Activated CD4-positive, alpha-beta memory T cell treated with anti-CD3 and anti-CD28 coated beads for 36 hours (primary cell): ENCODE measurements at places on chromosomes 12 and 14.

- H3K4me1 ChIP-seq: no peaks in the 10 kb centered on the region
- DNase-seq: no peak
- no peaks in the 10 kb centered on the region for H3K27me3 ChIP-seq
These were observed 177.0 kb downstream of the ALX1 start for GRCh38 chr12:85457016-85457415.

DNA sequence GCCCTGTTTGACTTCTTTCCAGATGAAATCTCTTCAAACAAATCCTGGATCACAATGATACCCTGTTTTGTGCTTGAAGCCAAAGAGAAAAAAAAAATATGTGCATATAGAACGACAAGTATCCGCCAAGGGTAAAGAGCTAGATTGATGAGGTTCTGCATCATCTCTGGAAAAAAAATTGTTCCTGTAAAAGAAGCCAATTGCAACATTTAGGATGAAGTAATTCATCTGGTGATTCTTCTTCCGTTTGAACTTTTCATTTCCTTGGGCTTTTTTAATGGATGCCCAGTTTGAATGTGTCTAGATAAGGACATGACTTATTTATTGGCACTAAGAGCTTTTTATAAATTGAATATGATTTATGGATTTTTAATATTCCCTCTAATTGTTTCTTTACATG lies 38.1 kb upstream of the NPAS3 start:
- no peaks in the 10 kb centered on the region for H3K27me3 ChIP-seq
- H3K4me1 ChIP-seq: peaks cover 6% of the 10 kb centered on the region
- no peak for DNase-seq
- H3K36me3 ChIP-seq: no peaks in the 10 kb centered on the region
- H3K27ac ChIP-seq: peak overlapping the region; percentile 23
- no peak overlapping the region for H3K4me3 ChIP-seq

GRCh38 chr12:29103539-29103974 lies 45.5 kb upstream of the FAR2 start:
- H3K4me1 ChIP-seq: peaks cover 32% of the 10 kb centered on the region
- H3K36me3 ChIP-seq: peaks cover 6% of the 10 kb centered on the region
- H3K4me3 ChIP-seq: peak overlapping the region; percentile 4
- H3K27ac ChIP-seq: peak overlapping the region; percentile 56
- peak; percentile 64 for DNase-seq

- DNase-seq: no peak
- H3K36me3 ChIP-seq: peaks cover 47% of the 10 kb centered on the region
- H3K27ac ChIP-seq: no peak overlapping the region
- peaks cover 78% of the 10 kb centered on the region for H3K4me1 ChIP-seq
These were observed 87.9 kb downstream of the LGMN start for GRCh38 chr14:92660571-92660970.

- no peaks in the 10 kb centered on the region for H3K27me3 ChIP-seq
- H3K4me1 ChIP-seq: no peaks in the 10 kb centered on the region
- H3K27ac ChIP-seq: no peak overlapping the region
- no peaks in the 10 kb centered on the region for H3K36me3 ChIP-seq
- H3K4me3 ChIP-seq: no peak overlapping the region
These were observed 86.3 kb upstream of the TMTC2 start for GRCh38 chr12:82600379-82600778.

GRCh38 chr14:75167325-75167724 lies 9.1 kb downstream of the TMED10 start:
- peaks cover 60% of the 10 kb centered on the region for H3K4me1 ChIP-seq
- H3K27me3 ChIP-seq: no peaks in the 10 kb centered on the region
- no peak overlapping the region for H3K27ac ChIP-seq

DNA sequence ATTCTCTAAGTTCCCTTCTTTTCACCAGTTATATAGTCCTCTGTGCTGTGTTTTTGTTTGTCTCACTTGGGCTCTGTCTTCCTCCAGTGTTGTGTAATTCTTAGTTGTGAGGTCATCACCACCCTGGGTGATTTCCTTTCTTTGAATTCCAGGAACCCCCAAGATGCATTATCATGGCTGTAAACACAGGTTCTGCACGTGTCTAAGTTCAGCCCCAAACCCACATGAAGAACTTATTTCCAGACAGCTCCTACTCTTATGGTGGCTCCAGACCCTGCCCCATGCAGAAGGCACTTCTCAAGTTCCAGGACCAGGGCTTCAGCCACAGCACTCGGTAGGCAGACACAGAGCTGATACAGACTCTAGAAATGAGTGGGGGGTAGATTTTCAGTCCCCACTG lies 560.5 kb downstream of the BCL11B start:
- DNase-seq: peak; percentile 11
- no peak overlapping the region for H3K27ac ChIP-seq
- H3K36me3 ChIP-seq: no peaks in the 10 kb centered on the region
- H3K4me1 ChIP-seq: peaks cover 18% of the 10 kb centered on the region
- H3K4me3 ChIP-seq: no peak overlapping the region

DNA sequence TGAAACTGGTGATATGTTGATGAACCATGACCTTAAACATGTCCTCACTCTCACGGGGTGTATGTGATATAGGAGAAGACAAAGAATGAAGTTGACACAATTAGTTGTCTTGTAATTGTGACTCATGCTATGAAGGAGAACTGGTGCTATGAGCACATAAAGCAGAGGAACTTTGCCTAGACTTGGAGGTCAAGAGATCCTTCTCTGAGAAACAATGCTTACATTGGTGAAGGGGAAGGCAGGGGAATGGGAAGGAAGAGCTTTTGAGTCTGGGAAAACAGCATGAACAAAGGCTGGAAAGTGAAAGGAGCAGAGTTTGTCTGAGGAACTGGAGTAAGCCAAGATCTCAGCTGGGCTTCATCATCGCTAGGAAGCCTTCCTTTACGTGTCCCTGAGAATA lies 83.2 kb downstream of the MYRFL start:
- H3K4me1 ChIP-seq: no peaks in the 10 kb centered on the region
- H3K4me3 ChIP-seq: no peak overlapping the region
- no peak for DNase-seq
- H3K27me3 ChIP-seq: peaks cover 5% of the 10 kb centered on the region

DNA sequence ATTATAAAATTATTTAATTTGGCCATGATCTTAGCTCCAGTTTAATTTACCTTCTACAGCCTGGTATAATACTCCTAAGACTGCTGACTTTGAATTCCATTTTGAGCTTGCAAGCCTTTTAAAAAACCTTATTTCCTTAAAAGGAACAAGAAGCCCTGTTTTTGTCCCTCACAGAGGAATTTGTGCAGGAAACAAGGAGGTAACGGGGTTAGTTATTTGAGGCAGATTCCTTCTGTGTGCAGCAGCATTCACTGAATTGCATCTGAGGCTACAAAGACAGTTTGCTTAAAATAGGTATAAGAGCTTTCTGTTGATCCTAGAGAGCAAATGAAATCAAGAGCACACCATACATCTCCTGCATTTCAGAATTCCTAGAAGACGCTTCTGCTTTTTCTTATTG lies 403.3 kb upstream of the PRICKLE1 start:
- H3K27ac ChIP-seq: no peak overlapping the region
- DNase-seq: no peak
- no peaks in the 10 kb centered on the region for H3K27me3 ChIP-seq
- H3K4me3 ChIP-seq: no peak overlapping the region
- no peaks in the 10 kb centered on the region for H3K36me3 ChIP-seq
- H3K4me1 ChIP-seq: no peaks in the 10 kb centered on the region

DNA sequence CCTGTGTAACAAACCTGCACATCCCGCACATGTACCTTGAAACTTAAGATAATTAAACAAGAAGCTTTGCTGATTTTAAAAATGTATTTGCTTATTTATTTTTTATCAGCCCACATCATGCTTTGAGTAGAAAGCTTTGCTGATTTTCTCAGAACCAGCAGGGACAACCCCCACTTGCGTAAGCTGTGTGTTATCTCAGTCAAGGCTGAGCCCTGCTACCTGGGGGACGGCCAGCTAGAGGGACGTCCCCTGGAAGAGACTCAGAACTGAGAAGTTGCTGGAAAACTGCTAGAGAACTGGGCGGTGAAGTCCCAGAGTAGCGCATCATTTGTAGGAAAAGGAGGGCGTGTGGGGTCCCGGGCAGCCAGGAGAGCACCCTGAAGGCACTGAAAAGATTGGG lies 4.1 kb upstream of the PLEK2 start:
- peaks cover 14% of the 10 kb centered on the region for H3K4me1 ChIP-seq
- peaks cover 2% of the 10 kb centered on the region for H3K27me3 ChIP-seq
- DNase-seq: no peak
- no peaks in the 10 kb centered on the region for H3K36me3 ChIP-seq
- H3K4me3 ChIP-seq: no peak overlapping the region
- H3K27ac ChIP-seq: no peak overlapping the region

GRCh38 chr14:104717646-104718045 lies 6.4 kb upstream of the ADSS1 start:
- peaks cover 4% of the 10 kb centered on the region for H3K36me3 ChIP-seq
- H3K4me1 ChIP-seq: no peaks in the 10 kb centered on the region
- no peak overlapping the region for H3K27ac ChIP-seq
- DNase-seq: no peak
- no peak overlapping the region for H3K4me3 ChIP-seq
- H3K27me3 ChIP-seq: no peaks in the 10 kb centered on the region

DNA sequence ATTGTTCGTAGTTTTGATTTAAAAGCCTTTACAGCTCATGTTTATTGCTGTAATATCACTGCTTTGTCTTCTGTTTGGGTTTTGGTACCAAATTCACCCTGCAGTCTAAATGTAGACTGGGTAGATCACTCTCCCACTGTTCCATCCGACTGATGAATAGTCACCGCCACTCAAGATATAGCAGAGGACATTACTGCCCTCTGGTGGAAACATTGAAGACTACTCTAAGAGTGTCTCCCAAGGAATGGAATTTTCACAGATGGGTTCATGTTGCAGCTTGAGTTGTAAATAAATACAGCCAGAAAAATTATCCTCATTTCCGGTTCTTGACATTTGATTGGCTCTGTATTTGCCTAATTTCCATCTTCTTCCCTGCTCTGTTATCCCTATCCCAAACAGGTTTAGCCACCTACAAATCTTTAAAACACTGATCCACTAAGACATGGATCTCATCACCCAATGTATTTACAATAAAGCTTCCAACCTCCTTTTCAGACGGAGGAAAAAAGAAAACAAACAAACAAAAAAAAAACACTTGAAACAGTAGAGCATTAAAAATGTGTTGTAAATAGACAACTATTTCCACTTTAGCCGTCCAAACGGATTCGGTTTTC lies 198.3 kb upstream of the CPNE8 start:
- no peak overlapping the region for H3K27ac ChIP-seq
- no peaks in the 10 kb centered on the region for H3K27me3 ChIP-seq
- H3K4me3 ChIP-seq: no peak overlapping the region
- no peaks in the 10 kb centered on the region for H3K36me3 ChIP-seq

GRCh38 chr14:79916281-79916680 lies 295.0 kb downstream of the DIO2 start:
- no peaks in the 10 kb centered on the region for H3K4me1 ChIP-seq
- no peak overlapping the region for H3K4me3 ChIP-seq
- no peak overlapping the region for H3K27ac ChIP-seq
- no peak for DNase-seq

DNA sequence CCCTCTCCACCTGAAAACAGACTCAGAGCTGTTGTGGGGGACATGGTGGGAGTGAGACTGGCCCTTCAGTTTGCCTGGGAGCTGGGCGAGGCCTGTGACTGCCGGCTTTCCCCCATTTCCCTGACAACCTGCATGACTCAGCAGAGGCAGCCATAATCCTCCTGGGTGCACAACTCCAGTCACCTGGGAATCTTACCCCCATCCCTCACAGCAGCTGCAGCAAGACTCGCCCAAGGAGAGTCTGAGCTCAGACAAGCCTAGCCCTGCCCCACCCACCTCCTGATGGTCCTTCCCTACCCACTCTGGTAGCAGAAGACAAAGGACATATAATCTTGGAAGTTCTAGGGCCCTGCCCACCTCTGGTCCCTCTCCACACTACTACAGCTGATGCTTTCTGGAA lies 207.3 kb upstream of the ARID2 start:
- no peak for DNase-seq
- H3K4me3 ChIP-seq: no peak overlapping the region
- no peak overlapping the region for H3K27ac ChIP-seq
- peaks cover 9% of the 10 kb centered on the region for H3K36me3 ChIP-seq
- H3K4me1 ChIP-seq: peaks cover 16% of the 10 kb centered on the region

- H3K36me3 ChIP-seq: no peaks in the 10 kb centered on the region
- peaks cover 22% of the 10 kb centered on the region for H3K27me3 ChIP-seq
- peaks cover 9% of the 10 kb centered on the region for H3K4me1 ChIP-seq
- H3K27ac ChIP-seq: no peak overlapping the region
- no peak for DNase-seq
- no peak overlapping the region for H3K4me3 ChIP-seq
These were observed 35.4 kb downstream of the SPTB start for GRCh38 chr14:64844272-64844671.

DNA sequence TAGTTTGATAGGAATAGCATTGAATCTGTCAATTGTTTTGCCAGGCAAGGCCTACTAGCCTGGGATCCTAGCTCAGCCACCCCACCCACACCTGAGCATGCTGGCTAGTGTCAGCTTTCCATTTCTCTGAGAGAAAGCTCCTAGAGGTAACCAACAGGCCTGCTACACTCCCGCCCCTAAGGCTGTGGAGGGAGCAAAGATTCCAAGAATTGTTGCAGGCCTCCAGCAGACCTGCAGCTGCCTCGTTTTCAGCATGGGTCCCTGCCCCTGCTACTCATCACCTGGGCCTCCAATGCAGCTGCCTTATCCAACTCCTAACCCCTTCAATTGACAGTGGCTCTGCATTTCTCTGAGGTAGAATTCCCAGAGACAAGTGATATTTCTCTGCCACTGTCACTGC lies 852.4 kb upstream of the MDGA2 start:
- no peaks in the 10 kb centered on the region for H3K4me1 ChIP-seq
- DNase-seq: no peak
- no peak overlapping the region for H3K4me3 ChIP-seq
- H3K36me3 ChIP-seq: no peaks in the 10 kb centered on the region
- no peak overlapping the region for H3K27ac ChIP-seq

DNA sequence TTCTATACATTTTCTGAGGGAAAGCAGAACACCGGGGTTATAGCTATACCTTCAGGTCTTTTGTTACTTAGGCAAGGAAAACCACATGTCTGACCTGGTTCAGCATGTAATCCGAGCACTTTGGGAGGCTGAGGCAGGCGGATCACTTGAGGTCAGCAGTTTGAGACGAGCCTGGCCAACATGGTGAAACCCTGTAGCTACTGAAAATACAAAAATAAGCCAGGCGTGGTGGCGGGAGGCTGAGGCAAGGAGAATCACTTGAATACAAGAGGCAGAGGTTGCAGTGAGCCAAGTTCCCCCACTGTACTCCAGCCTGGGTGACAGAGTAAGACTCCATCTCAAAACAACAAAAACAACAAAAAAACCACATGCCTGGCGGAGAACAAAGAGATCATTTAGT lies 177.6 kb downstream of the ACSS3 start:
- H3K4me1 ChIP-seq: no peaks in the 10 kb centered on the region
- H3K36me3 ChIP-seq: no peaks in the 10 kb centered on the region
- H3K27me3 ChIP-seq: no peaks in the 10 kb centered on the region
